Lung microvascular endothelial cell (primary cell): ENCODE measurements at places on chromosomes 13 and 19. TPM values are rescaled to one million over a fixed set of nuclear protein-coding genes. Genes with fewer than 3 reads are reported as not detected.

GRCh38 chr13:111329641-111330040, 9.2 kb downstream of the TEX29 start:
- no peak for DNase-seq

- DNase-seq, result no peak
Measured at GRCh38 chr13:23628765-23629565, 58.8 kb downstream of the TNFRSF19 start.

DNA sequence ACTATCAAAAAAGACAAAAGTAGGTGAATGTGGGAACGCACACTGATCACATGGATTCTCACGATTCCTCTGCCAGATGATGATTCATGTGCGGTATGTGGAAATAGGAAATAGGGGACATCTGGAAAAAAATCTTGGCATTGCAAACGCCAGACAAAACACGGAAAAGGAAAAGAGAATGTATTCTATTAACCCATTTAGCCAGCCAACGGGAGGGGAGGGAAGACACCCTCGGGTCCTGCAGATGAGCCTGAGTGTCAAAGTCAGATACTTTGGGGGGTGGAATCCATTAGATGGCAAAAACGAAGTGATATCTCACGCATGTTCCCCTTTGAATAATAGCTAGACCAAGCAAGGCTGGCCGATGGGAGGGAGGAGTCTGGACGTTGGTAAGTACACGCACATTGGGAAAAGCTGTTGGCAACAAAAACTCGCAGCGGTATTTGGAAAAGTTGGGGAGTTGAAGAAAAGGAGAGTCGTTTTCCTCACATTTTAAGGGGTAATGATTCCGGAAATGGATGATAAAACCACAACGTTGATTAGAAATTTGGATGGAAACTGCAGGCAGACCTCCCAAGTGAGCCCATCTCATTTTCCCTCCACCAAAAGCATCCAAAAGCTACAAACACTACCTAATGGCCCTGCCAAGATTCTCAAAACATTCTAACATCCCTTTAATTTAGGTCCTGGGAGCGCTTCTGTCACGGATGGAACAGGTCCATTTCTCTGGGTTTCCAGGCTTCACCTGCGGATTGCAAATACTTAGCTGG, 73.6 kb downstream of the COL4A1 start:
- DNase-seq, result peak; percentile 98

DNA sequence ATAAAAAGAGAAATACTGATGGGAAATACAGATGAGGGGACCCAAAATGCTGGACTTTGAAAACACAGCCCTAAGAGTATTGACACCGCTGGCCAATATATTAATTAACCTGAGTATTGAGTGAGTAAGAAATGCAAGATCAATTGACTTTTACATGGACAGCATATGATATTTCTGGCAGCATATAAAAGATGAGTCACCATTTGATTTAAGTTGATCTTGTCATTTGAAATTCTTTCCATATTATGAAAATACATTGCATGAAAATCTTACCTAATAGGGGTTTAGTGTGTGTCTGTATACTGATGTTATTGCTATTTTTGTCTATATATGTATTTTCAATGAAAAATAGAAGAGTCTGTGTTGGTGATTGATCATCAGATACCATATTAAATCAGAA, 619.6 kb downstream of the KCTD12 start:
- no peak for DNase-seq

DNA sequence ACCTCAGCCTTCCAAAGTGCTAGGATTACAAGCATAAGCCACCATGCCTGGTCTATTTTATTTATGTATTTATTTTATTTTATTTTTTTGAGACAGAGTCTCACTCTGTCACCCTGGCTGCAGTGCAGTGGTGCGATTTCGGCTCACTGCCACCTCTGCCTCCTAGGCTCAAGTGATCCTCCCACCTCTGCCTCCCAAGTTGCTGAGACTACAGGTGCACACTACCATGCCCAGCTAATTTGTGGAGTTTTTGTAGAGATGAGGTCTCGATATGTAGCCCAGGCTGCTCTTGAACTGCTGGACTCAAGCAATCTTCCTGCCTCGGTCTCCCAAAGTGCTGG, 10.3 kb upstream of the ADGRE5 start:
- DNase-seq, result no peak

Gene CPB2
- total RNA-seq, result not detected in 2 replicates

Gene ZNF569
- 5.2 and 6.1 TPM in 2 replicates for total RNA-seq

DNA sequence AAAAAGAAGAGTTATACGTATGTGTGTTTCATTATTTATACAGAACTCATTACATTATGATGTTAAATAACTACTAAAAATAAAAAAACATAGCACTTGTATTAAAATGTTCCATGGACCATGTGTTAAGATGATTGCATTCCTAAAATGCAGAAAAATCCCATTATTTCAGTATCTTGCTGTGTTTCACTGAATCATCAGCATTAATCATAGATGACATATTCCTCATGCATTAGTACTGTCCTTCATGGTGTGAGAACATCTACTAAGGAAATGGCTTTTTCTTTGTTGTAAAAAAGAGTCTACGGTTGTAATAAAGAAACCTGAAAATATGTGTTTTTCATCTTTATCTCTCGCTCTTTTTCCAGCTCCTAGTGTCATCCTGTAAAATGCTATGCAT, 416.5 kb downstream of the FGF14 start:
- DNase-seq, result no peak

DNA sequence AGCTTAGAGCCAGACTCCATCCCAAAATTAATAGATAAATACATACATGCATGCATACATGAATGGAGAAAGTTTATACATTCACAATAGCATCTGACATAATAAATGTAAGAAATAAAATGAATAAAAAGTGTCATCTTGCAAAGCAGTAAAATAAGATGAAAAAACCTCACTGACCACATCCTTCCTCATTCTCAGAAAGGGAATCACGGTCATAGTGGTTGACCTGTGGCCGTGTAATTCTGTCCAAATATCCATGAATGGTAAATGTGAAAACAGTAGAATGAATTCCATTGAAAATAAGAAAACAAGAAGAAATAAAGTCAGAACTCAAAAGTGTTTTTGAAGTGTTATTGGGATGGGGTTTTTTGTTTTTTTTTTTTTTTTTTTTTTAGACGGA, 9.8 kb upstream of the CDC42EP5 start:
- DNase-seq, result no peak

- peak; percentile 42 for DNase-seq
Measured at GRCh38 chr13:28658539-28658795, 463 bp upstream of the POMP start.

- DNase-seq, result no peak
Measured at GRCh38 chr13:89726690-89727435, 1620.6 kb upstream of the MIR17HG start.

Gene ZNF221
- 3.3 and 4.0 TPM in 2 replicates for total RNA-seq

Gene MYDGF
- 138 and 149 TPM in 2 replicates for total RNA-seq

DNA sequence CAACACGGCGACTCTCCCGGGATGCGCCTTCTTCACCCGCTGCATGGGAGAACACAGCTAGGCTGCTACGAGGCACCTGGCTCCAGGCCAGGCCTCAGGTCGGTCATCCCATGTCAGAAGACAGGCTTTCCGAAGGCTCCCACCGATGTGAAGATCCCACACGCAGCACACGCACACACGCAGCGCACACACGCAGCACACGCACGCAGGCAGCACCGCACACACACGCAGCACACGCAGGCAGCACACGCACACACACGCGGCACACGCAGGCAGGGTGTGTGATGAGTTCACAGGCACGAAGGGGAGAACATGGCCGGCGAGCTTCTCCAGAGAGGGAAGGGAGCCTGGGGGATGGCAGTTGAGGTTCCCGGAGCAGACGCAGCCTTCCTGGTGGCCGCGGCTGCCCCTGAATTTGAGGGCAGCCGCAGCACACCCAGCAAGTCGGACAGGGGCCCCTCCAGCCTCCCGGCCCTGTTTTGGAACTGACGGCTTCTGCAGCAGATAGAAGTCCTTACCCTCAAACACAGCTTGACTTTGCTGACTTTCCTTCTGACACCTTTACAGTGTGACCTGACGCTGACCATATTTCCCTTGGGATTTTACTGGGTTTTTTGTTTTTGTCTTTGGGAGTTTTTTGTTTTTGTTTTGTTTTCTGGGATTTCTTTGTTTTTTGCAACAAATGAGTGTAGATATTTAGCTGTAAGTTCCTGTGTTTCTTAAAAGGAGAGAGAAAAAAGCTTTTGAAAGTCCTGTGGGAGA, 55.9 kb downstream of the RASA3 start:
- no peak for DNase-seq

- no peak for DNase-seq
Measured at GRCh38 chr13:80340651-80341100, 250 bp downstream of the SPRY2 start.

Gene ZNF548
- total RNA-seq, result 8.1 and 11.3 TPM in 2 replicates

- peak; percentile 90 for DNase-seq
Measured at GRCh38 chr13:80630685-80631121, 289.8 kb upstream of the SPRY2 start.

DNA sequence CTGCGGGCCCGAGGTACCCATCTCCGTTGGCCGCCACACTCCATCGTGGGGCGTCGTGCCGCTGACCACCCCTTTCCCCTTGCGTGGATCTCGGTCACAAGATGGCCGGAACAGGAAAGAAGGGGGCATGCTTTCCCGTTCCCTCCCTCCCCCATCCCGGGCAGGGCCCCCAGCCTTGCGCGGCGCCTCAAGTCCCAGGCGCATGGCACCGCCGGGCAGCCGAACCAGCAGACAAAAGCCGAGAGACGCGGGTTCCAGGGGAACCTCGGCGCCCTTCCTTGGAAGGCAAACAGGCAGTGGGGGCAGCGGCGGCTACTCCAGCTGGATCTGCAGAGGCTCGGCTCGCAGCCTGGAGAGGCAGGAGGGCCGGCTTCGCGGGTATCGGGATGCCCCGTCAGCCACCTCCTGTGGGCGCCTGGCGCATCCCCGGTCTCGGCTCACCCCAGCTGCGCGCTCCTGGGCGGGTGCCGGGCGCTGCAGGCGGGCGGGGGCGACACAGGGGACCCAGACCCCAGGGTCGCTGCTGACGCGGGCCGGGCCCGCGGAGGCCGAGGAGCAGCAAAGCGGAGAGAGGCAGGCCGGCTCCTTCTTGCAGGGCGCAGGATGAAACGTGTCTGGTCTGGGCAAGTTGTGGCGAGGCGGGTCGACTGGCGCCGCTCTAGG, 439 bp downstream of the DZIP1 start:
- DNase-seq, result peak; percentile 30

Gene PCDH17
- total RNA-seq, result 2.2 and 7.9 TPM in 2 replicates
